ENCODE measurements at places on chromosomes 2 and 18. TPM values are rescaled to one million over a fixed set of nuclear protein-coding genes. Genes with fewer than 3 reads are reported as not detected.

DNA sequence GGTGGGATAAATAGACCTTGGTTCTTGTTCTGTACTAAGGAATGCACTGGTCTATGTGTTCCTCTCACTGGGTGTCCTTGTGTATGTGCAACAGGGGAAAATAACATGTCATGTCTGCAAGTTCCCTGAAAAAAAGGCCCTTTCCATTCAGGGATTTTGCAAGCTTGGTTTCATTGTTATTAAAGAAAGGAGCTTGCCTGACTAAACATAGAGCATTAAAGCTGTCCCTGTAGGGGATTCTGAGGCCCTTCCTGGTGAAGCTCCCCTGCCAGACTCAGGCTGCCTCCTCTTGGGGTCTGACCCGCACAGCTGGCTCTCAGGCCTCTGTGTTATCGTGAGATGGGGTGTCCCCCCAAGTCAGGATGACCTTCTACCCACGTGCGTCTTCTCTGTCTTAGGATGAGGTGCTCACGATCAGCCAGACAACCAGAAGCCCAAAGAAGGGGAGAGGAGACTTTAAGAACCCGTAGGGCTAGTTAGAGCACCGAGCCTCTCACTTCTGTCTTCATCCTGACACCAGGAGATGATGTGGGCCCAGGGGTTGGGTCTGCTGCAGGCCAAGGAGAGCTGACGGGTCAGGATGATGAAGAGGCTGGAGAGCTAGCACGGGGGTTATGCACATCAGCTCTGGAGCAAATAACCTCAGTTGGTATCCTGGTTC lies 21.2 kb downstream of the CAPG start:
- peaks cover 6% of the 10 kb centered on the region for H3K4me1 ChIP-seq
- H3K27ac ChIP-seq = no peak overlapping the region
- no peak for DNase-seq
- H3K4me3 ChIP-seq = no peak overlapping the region
- H3K36me3 ChIP-seq = peaks cover 8% of the 10 kb centered on the region

- H3K27ac ChIP-seq = no peak overlapping the region
- H3K36me3 ChIP-seq = peaks cover 24% of the 10 kb centered on the region
- no peaks in the 10 kb centered on the region for H3K27me3 ChIP-seq
- no peak for DNase-seq
- H3K4me3 ChIP-seq = no peak overlapping the region
- peaks cover 13% of the 10 kb centered on the region for H3K4me1 ChIP-seq
Observed at GRCh38 chr2:29124504-29124903, 9.3 kb downstream of the CLIP4 start.

DNA sequence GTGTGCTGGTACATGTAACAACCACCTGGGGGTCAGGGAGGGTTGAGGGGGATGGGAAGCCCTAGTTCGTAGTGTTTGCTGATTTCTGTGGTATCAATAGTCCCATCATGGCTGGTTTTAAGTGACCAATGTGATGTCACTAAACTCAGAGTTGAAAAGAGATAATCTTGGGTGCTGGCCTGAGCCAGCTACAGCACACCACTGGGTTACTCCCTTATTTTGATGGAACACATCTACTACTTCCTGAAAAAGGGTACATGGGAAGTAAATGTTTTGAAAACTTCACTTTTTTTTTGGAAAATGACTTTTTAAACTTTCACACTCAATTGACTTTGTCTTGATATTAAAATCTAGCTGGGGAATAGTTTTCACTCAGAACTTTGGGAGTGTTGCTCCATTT lies 87.0 kb upstream of the CXCR4 start:
- H3K27ac ChIP-seq = no peak overlapping the region
- peaks cover 5% of the 10 kb centered on the region for H3K36me3 ChIP-seq
- DNase-seq = no peak
- peaks cover 8% of the 10 kb centered on the region for H3K4me1 ChIP-seq
- no peak overlapping the region for H3K4me3 ChIP-seq
- no peaks in the 10 kb centered on the region for H3K27me3 ChIP-seq

- no peak overlapping the region for H3K27ac ChIP-seq
- H3K4me3 ChIP-seq = no peak overlapping the region
- peaks cover 30% of the 10 kb centered on the region for H3K36me3 ChIP-seq
- peaks cover 6% of the 10 kb centered on the region for H3K27me3 ChIP-seq
- DNase-seq = no peak
- peaks cover 62% of the 10 kb centered on the region for H3K4me1 ChIP-seq
Observed at GRCh38 chr2:205731583-205731981, 49.3 kb downstream of the NRP2 start.

GRCh38 chr2:99801327-99801901 lies 311.6 kb upstream of the REV1 start:
- H3K27me3 ChIP-seq = no peaks in the 10 kb centered on the region
- no peak overlapping the region for H3K4me3 ChIP-seq
- peaks cover 27% of the 10 kb centered on the region for H3K36me3 ChIP-seq

DNA sequence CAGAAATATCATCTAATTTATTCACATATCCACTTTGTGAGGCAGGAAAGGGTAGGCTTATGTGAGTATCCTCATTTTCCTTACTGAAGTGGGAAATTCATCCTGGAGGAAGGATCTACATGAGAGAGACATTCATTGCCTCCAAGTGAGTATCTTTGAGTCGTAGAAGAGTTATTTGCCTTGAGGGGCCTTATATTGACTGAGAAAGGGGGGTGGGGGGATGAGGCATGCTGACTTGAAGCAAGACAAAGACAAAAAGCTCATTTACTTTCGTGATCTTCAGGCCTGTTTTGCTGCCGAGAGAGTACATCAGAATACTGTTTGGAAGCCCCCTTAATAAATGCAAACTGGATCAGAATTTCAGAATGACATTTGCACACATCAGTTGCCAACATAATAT lies 17.6 kb upstream of the NEDD4L start:
- peak overlapping the region; percentile 17 for H3K27ac ChIP-seq
- H3K4me3 ChIP-seq = peak overlapping the region; percentile 17
- H3K36me3 ChIP-seq = no peaks in the 10 kb centered on the region
- peaks cover 32% of the 10 kb centered on the region for H3K4me1 ChIP-seq
- no peak for DNase-seq

DNA sequence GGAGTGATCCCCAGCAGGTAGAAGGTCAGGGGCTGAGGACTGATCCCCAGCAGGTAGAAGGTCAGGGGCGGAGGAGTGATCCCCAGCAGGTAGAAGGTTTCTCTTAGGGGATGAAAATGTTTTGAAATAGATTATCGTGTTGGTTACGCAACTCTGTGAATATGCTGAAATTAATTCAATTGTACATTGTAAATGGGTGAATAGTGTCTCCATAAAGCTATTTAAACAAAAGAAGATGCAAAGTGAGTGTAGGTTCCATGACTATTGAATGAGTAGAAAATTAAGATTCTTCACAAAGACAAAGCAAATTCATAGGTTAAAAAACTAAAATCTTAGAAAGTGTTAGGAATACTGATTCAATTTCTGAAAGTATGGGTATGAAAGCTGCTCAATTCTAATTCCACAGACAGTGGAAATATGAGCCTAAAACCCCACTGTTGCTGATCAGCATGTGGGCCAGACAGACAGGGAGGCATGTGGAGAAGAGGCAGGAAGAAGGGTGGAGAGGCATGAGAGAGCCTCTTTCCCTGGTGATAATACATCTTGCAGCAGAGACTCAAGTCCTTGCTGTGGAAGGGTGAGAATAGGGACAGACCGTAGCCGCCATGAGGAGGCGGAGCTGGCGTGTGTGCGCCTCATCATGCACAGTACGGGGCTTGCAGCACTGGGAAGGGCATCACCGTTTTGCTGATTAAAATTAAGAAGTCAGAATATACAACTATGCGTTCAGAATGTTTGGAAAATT lies 85.9 kb upstream of the NFATC1 start:
- H3K27me3 ChIP-seq = no peaks in the 10 kb centered on the region
- H3K36me3 ChIP-seq = peaks cover 12% of the 10 kb centered on the region
- DNase-seq = no peak
- peaks cover 6% of the 10 kb centered on the region for H3K4me1 ChIP-seq

DNA sequence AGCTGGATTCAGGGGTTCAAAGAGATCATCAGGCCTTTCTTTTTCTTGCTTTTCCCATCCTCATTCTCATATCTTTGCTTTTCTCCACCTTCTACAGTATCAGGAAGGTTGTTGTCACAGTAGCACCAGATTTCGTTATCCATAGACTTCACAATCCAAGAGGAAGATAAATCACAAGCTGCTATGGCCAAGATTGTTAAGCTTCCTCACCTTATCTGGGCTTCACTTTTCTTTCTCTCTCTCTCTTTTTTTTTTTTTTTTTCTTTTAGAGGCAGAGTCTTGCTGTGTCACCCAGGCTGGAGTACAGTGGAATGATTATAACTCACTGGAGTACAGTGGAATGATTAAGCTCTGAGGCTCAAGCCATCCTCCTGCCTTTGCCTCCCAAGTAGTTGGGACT lies 93.5 kb downstream of the TTC27 start:
- DNase-seq = no peak
- no peaks in the 10 kb centered on the region for H3K4me1 ChIP-seq
- no peak overlapping the region for H3K4me3 ChIP-seq

The TXNDC2 gene
- not detected for total RNA-seq

The RETREG2 gene
- 84.6 TPM for total RNA-seq

The COBLL1 gene
- 4.0 TPM for total RNA-seq

The PAIP2B gene
- total RNA-seq = 7.4 TPM

The NYAP2 gene
- total RNA-seq = 0.36 TPM

The CROCC2 gene
- not detected for total RNA-seq

The MYO3B gene
- not detected for total RNA-seq

Data from neural crest cell (in vitro differentiated cells).